ENCODE measurements at places on chromosomes 3 and 15. TPM values are rescaled to one million over a fixed set of nuclear protein-coding genes. Genes with fewer than 3 reads are reported as not detected.

- no peak for DNase-seq
These were observed 607 bp downstream of the MRPL47 start for GRCh38 chr3:179603831-179604230.

DNA sequence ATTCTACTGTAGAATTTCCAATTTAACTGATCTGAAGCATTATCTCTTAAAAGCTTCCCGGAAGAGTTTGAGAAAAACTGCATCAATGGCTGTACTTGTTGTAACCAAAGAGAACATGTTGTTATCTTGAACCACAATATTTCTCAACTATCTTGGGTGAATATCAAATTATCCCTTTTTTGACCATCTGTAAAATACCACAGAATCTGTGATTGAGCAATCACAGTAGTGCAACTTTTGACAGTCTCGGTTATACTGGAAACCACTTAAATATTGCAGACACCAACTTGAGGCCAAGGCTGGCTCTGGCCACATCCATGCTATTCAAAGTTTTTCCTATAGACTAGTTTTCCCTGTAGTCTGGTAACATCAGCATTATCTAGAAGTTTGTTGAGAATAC, 842.8 kb upstream of the EPHA6 start:
- DNase-seq, result no peak

- no peak for DNase-seq
These were observed 229.7 kb downstream of the NECTIN3 start for GRCh38 chr3:111301238-111301798.

DNA sequence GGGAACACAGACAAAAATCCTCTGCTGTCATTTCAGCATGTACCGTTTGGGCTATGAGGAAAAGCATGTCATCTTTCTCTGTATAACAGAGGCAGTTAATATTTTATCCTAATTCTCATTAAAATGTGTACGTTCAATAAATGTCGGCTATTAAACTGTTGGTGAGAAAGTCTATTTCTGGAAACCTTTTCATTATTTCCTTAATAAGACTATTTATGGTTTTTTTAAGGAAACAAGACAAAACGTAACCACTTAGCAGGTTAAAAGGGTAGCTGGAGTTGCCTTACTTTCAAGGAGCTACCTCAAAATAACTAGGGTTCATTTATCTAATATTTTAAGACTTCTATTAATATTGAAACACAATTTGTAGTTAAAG, 1.8 kb upstream of the STT3B start:
- no peak for DNase-seq

DNA sequence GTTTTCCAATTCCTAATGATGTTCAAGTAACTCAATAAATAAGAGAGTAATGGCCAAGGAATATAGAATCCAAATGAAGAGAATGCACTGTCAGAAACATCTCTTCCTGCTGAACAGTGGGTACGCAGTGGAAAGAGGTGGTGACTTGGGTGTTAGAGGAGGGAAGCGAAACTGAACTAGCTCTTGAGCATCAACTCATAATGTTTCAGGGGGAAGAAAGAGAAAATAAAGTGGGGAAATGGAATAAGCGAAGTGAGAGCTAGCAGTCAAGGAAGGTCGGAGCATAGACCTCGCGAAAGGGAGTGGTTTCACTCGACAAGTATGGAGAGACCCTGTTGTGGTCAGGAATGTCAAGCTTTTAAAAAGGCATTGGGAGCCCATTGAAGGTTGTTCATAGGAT, 309.5 kb downstream of the GAP43 start:
- no peak for DNase-seq

DNA sequence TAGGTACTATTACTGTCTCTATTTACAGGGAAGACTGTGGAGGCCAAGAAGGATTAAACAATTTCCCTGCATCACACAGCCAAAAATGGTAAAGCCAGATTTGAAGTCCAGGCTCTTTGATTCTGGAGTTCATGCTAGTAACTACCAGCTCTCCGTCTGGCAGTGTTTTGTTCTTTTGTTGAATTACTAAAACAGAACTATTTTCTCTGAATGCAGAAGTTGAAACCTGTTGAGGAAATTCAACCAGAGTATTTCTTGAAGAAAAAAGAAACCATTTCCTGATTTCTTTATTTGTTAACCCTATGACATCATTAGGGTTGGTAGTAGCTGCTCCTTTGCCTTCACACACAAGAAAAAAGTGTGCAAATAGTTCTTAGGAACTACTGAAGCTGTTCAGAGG, 34.3 kb downstream of the CRTC3 start:
- no peak for DNase-seq

- no peak for DNase-seq
These were observed 95.4 kb downstream of the FEZF2 start for GRCh38 chr3:62277986-62278385.

DNA sequence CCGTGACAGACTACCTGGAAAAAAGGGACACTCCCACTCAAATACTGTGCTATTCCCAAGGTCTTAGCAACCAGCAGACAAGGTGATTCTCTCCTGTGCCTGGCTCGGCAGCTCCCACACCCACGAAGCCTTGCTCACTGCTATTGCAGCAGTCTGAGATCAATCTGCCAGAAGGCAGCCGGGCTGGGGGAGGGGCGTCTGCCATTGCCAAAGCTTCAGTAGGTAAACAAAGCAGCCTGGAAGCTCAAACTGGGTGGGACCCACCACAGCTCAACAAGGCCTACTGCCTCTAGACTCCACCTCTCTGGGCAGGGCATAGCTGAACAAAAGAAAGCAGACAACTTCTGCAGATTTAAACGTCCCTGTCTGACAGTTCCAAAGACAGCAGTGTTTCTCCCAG, 128.4 kb upstream of the SETMAR start:
- peak; percentile 44 for DNase-seq

- no peak for DNase-seq
These were observed 1501.2 kb upstream of the CADM2 start for GRCh38 chr3:83457551-83457950.

DNA sequence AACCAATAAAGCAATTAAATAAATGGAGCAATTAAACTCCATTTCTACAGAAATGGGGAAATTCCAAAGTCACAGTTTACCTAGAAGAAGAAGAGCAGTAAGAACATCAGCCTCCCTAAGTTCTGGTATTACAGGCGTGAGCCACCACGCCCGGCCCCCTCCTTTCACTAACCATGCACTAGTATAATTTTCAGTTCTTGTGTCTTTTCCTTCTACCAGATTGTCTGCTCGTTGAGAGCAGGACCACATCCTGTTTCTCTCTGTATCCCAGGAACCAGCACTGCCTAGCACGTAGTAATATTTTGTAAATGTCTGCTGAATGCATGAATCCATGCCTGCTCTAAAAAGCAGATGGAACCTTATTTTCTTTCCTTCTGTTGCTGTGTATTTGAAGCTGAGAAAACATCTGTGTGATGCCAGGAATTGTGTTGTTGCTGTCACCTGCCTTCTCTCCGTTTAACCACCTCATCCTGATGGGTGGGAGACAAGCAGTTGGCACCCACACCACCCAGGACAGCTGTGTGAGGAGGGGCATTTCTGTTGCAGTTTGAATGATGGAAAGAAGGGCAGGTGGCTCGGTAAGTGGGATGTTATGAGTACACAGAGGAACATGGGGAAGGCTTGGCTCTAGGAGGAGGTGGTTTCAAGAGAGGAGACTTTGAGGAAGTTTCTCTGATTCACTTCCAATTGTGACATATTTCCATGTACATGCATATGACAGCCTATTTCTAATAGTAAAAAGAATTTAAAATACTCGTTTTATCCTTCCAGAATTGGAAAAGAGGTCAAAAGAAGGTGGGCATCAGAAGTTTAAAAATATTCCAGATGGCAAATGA, 30.1 kb downstream of the PXYLP1 start:
- no peak for DNase-seq

The TRPM1 gene
- total RNA-seq, result not detected
